ENCODE measurements at places on chromosomes 13 and 19.

GRCh38 chr19:48933382-48933932 lies at the start of gene DHDH:
Gene DHDH, plus strand, starts transcription at chr19:48933699. Its CDS starts 23 bp downstream, at chr19:48933722.
- no peak for DNase-seq

- DNase-seq: no peak
Observed at GRCh38 chr19:23385404-23385803, 9.9 kb downstream of the ZNF91 start.

GRCh38 chr19:18264971-18265540 lies 9.2 kb downstream of the IQCN start:
- DNase-seq: no peak

- no peak for DNase-seq
Observed at GRCh38 chr13:31629085-31629780, 110.1 kb upstream of the RXFP2 start.

DNA sequence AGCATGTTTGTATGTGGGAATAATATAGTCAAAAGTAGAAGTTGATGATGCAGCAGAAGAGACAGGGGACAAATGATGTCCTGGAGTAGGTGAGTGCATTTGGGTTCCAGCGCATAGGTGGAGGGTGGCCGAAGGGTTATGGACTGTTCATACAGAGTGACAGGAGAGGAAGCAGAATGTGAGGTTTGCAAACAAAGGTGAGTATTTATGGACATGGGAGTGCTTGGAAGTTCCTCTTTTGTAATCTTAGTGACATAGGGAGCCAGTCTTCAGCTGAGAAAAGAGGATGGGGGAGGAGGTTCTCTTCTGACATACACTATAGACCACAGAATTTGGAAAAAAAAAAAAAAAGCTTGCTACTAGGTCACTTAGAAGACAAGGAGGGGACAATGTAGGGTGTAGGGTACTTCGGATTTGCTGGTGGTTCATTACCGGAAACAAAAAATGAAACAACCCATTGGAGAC lies 331.6 kb downstream of the DLEU7 start:
- DNase-seq: no peak

DNA sequence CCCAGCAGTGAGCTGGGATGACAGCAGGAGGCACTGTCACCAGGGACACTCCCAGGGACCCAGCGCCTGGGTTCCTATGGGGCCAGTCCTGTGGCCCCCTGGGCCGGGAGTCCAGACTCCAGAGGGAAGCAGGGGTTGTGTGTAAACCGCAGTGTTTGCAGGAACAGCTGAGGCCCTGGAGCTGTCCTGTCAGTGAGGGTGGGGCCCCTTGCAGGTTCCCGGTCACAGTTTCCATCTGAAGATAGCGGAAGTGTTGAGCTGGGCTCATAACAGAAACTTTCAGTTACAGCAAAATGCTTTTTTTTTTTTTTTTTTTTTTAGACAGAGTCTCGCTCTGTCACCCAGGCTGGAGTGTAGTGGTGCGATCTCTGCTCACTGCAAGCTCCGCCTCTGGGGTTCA lies 17.7 kb upstream of the CSNK1G2 start:
- DNase-seq: no peak

DNA sequence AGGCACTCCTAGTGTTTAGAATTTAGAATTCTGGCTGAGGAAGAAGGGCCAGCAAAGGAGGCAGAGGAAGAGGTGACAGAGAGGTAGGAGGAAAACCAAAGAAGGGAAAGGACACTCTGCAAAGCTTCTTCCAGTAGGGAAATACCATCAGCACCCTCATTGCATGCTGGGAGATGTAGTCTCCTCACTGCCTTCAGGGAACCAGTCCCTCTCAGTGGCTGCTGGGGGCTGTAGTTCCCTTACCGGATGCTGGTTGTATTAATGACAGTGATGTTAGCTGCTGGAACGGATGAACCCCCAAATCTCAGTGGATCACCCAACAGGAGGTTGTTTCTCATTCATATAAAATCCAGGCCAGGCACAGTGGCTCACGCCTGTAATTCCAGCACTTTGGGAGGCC lies 10.1 kb downstream of the GRIN2D start:
- no peak for DNase-seq

GRCh38 chr13:109606520-109606919 lies 179.9 kb downstream of the IRS2 start:
- no peak for DNase-seq

GRCh38 chr19:40932008-40932959 lies 50.3 kb upstream of the CYP2A7 start:
- no peak for DNase-seq

DNA sequence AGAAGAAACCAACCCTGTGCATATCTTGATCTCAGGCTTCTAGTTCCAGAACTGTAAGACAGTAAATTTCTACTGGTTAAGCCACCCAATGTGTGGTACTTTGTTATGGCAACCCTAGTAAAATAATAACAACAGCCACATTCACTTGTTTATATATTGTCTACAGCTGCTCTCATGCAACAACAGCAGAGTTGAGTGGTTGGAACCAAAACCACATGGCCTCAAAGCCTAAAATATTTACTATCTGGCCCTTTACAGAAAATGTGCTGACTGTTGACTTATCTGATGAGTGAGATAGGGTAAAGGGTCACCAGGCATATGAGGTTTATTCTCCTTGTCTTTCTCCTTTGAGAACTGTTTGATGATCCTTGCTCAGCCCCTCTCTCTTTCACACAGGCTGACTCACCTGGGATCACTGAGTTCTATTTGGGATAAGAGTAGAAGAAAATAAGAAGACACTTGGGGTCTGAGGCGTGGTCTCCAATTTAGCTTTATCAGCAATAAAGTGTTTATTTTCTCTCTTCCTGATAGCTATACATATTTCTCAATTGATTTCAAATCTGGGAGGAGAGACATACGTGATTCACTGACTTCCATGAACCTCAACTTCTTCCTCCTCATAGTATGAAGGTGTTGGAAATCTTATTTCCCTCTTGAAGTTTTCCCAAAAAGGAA lies 227.5 kb upstream of the STARD13 start:
- DNase-seq: no peak

GRCh38 chr19:41328842-41329225 lies 18.9 kb downstream of the CCDC97 start:
- no peak for DNase-seq

GRCh38 chr19:29308977-29309590 lies 96.1 kb upstream of the UQCRFS1 start:
- no peak for DNase-seq

GRCh38 chr19:58350871-58351557 lies 2.3 kb downstream of the A1BG start:
- DNase-seq: no peak

GRCh38 chr13:27037571-27037970 lies 134.0 kb downstream of the USP12 start:
- no peak for DNase-seq

GRCh38 chr19:873084-873483 lies 13.6 kb downstream of the CFD start:
- DNase-seq: no peak

DNA sequence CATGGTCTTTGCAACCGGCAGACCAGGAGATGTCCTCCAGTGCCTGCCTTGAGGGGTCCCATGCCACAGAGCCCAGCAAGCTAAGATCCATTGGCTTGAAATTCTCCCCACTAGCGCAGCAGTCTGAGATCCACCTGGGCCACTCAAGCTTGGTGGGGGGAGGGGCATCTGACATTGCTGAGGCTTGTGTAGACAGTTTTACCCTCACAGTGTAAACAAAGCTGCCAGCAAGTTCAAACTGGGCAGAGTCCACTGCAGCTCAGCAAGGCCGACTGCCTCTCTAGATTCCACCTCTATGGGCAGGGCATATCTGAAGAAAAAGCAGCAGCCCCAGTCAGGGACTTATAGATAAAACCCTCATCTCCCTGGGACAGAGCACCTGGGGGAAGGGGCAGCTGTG lies 32.0 kb upstream of the ITM2B start:
- DNase-seq: no peak

DNA sequence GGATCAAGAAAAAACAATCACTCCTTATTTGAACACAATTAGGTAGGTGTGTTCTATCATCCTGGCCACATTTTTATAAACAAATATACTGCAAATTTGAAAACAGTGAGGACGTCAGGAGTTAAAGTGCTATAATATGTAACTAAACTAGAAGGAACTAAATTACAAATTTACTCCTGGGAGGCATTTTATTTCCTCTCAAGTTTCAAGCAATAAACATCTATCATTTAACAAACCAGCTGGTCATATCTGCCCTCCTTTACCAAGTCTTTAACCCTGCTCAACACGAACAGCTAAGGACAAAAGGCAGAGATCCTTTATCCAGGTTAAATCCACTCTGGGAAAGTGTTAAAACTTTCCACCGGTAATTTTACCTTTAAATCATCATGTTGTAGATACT lies 26.5 kb downstream of the ANKRD10 start:
- DNase-seq: no peak

- DNase-seq: no peak
Observed at GRCh38 chr13:63843766-63844699, 2428.4 kb upstream of the PCDH20 start.

DNA sequence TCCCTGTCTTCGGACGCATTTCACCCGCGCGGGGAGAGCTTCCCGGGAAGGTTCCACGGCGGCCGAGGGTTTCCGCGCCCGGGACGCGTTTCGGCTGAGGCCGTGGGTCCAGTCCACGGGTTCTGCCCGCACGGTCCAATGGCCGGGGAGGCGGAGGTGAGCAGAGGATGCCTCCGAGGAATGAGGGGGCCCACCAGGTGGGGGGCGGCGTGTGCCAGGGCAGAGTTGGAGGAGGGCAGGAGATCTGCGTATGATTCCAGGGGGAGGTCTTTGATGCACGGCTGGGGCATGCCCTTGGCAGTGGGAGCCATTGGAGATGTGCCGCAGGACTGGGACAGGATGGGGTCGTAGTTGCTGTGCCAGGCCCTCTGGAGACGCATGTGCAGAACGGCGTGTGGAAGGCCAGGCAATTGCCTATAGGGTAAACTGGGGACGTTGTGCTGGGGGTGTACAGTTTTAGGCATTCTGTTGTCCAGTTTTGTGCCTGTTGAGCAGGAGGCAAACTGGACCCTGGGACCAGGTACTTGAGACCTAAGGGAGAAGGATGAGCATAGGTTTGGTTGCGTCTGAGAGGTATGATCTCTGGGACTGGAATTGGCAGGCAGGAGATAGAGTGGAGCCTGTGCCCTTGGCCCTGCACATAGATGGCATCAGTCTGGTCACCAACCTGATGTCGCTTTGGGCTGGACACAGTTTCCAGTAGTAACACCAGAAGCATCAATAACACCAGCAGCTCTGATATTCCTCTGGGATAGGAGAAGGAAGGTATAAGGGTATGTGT lies 751 bp downstream of the ZNF584 start:
- DNase-seq: no peak

- DNase-seq: no peak
Observed at GRCh38 chr13:50720861-50721671, 122.4 kb downstream of the DLEU7 start.

- DNase-seq: peak; percentile 18
Observed at GRCh38 chr19:12639901-12640613, 26.5 kb downstream of the MAN2B1 start.

- no peak for DNase-seq
Observed at GRCh38 chr19:30063650-30064347, 121.8 kb downstream of the URI1 start.

DNA sequence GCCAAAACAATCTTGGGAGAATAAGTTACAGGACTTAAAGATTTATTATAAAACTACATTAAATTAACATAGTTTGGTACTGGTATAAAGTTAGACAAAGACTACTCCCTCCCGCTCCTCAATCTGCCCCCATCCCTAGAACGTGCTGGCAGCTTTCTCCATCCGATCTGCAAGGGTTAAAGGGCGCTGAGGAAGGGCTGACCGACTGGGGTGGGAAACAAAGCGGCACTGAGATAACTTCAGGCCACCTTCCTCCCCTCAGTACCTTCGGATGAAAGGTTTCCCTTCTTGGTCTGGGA lies 790 bp upstream of the SUGT1 start:
- no peak for DNase-seq

GRCh38 chr13:113406321-113407102 lies 42.6 kb upstream of the GRTP1 start:
- no peak for DNase-seq

GRCh38 chr13:101919541-101920181 lies 467.2 kb downstream of the ITGBL1 start:
- no peak for DNase-seq

DNA sequence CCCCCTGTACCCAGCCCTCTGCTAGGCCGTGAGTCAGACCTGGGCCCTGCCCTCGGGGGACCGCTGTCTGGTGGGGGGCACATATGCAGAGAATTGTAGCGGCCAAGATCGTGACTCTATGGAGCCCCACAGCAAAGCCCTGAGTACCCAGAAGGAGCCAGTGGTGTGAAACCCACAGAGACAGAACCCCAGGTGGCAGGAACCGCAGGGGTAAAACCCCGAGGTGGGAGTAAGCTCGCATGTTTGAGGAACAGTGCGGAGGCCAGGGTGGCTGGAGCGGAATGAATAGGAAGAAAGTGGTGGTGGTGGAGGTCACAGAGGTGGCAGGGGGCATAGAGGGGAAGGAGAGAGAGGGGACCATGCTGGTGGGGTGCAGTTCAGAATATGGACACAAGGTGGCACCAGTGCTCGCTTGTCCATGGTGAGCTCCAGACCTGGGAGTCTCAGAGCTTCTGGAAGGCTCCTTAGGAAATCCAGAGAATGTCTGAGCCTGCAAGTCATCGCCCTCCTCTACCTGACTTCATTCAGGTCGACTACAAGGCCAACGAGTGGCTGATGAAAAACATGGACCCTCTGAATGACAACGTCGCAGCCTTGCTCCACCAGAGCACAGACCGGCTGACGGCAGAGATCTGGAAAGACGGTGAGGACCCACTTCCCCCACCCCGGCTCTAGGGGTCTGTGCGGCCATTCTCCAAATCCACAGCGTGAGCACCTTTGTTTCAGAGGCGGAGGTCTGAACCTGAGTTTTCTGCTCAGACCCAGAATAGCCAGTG lies 48.9 kb downstream of the MYH14 start:
- DNase-seq: no peak

DNA sequence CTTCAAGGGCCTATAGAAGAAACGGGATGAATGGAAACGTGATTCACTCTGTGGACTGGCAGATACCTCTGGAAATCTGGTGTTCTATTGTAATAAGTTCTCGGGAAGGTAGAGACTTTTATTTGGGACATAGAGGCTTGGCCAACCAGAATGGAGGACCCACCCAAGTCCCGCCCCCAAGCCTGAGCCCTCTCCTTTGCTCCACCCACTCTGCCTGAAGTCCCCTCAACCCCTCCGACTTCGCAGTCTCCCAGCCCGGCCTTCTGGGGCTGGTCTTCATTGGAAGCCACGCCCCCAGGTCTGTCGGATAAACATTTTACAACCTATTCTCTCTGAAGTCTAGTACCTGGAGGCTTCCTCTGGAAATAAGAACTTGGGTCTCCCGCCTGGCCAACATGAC lies 16.9 kb downstream of the FBXL12 start:
- no peak for DNase-seq

- no peak for DNase-seq
Observed at GRCh38 chr13:77222000-77222690, 104.7 kb downstream of the MYCBP2 start.

All from AG09309 (cell line).